ENCODE measurements at places on chromosomes 1 and 21.

DNA sequence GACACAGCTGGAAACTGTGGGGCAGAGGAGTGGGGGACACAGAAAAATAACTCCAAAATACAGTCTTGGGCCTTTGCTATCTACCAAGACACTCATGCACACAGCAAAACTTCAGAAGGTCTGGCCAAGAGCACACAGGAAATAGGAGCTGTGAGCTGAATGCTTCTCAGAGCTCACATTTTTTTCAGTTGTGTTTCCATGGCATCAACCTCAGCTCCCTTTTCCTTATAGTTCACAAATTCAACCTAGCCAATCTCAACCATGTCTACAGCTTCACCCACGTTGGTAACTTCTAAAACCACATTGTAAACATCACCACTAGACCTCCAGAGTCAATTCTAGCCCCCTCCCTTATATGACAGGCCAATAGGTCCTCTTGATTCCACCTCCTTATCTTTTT lies 19.6 kb upstream of the SYNJ1 start:
- DNase-seq: no peak

DNA sequence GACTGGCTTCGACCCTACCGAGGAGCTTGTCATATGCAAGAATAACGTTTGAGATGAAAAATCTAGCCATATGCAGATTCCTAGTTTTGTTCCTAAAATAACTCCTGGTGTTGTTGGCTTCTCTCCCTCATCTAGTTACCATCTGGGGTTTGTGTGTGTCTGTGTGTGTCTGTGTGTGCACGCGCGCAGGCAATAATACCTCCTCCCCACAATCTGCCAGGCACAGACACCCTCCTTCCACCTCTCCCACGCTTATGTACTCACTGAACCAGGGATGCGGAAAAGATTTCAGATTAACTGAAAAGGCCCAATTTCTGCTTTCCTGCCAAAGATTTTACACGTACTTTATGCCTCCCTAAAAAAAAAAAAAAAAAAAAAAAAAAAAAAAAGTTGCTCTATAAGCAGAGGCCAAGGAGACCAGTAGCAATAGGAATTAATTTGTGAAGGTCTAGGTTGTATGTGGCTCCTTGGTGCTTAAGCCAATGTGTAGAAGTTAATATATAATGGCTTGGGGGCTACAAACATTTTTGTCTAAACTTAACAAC lies 452.7 kb downstream of the NUF2 start:
- no peak for DNase-seq

DNA sequence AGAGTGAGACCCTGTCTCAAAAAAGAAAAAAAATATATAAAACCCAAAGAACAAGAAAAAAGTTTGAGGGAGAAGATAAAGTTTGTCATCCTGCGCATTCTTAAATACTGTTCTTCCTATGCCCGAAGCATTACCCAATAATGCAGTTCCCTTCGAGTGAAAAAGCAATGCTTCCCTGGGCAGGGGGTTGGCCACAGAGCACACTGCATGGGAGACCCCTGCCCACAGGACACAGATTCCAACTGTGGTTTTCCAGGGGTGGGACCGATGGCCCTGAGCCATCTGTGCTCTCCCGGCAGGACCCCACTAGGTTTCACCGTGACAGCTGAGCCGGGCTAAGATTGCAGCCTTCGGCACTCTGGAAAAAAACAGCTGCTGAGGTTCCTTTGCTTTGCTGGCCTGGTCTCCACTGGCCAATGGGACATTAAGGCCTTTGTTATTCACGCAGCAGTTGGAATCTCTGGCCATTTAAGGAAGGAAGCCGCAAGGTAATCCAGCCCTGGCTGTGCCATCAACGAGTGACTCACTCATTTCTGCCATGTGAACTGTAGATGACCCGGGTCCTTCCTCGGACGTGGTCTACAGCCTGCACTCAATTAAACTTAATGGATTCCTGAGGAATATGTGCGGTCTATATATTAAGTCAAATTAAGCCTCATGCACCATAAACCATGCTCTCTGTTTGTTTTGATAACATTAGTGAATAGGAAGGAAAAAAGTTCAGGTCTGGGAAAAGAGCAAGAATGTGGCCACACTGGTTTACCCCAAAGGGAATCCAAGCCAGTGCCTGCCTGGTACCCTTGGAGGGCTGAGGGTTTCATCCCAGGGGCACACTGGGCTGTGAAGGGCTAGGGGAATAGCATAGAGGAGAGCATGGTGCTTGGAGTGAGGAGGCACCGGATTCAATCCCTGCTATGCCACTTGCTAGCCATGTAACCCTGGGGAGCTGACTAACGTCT lies 163.2 kb downstream of the ZBTB18 start:
- no peak for DNase-seq

- DNase-seq: no peak
Measured at GRCh38 chr1:227378181-227378580, 59.9 kb upstream of the CDC42BPA start.

DNA sequence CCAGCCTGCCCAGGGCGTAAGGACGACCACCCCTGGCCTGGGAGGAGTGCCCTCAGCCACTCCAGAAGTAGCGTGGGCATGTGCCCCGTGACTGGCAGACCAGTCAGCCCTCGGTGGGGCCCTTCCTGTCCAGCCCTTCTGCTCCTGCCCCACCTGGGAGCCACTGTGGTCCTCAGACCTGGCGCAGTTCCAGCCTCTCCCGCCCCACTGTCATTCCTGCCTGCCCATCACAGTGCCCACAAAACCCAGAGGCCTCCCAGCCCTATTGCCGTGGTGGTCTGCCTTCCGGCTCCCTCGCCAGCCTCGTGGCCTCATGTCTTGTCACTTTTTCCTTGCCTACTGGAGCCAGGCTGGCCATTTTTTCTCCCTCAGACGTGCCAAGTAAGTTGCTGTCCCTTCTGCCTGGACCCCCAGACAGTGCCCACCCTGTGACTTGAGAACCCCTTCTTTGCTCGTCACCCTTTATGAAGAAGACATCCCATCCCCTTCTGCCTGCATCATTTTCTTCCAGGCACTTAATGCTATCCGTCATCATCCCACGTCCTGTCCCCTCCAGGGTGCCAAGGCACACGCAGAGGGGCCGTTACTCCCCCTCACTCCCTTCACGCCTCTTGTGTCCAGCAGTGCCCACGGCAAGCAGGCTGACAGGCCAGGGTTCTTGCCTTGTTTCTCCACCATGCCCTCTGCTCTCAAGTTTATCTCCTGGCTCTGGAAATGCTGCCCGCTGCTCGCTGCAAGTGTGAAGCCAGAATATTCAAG lies 122.6 kb downstream of the CAMTA1 start:
- DNase-seq: no peak

DNA sequence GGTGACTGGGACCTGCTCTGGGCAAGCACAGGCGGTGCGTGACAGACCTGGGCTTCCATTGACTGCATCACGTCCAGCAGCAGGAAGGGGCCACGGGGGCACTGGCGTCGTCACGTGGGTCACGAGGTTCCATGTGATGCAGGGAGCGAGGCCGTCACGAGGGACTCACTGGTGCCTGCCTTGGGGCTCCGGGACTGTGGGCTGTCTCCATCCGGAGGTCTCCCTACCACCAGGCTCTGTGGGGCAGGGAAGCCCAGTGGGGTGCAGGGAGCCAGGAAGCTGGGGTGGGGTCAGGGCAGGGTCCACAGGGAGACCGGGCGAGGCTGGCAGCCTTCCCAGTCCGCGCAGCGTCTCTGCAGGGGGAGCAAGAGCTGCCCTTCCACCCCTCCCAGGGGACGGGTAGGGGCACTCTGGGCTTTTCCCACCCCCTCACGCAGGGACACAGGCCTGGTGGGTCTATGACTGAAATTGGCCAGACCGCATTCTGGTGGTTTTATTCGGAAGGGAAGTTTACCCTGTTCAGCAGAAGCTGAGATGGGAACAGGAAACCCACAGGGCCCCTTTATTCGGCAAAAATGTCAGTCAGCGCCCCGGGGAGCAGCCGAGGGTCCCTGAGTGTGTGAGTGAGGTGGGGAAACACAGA lies 416 bp upstream of the TNFRSF14 start:
- DNase-seq: peak; percentile 80

GRCh38 chr1:28144203-28145135 lies 32.0 kb downstream of the PTAFR start:
- no peak for DNase-seq

DNA sequence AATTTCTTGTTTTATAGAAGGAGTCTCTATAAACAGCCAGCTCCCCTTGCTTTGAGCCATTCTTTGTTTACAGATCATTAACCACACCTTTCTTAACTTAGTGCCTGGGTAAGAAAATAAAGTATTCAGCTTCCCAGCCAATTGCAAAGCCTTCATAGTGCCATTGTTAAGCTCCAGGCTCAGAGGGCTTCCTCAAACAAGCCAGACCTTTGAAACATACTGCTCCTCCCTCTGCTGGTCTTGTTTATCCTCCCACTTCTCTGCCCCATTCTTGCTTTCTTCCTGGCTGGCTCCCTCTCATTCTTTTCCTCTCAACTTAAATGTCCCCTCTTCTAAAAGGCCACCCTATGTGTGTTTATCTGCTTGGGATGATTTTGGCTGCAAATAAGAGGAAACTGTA lies 319.4 kb upstream of the ST6GALNAC5 start:
- no peak for DNase-seq

- peak; percentile 27 for DNase-seq
Measured at GRCh38 chr1:54705153-54705552, 10.5 kb upstream of the TTC4 start.

GRCh38 chr21:26153758-26154157 lies 16.8 kb downstream of the APP start:
- no peak for DNase-seq

- no peak for DNase-seq
Measured at GRCh38 chr1:111955755-111956154, 33.7 kb downstream of the KCND3 start.

- DNase-seq: no peak
Measured at GRCh38 chr1:161207173-161207572, 5.0 kb downstream of the NDUFS2 start.

DNA sequence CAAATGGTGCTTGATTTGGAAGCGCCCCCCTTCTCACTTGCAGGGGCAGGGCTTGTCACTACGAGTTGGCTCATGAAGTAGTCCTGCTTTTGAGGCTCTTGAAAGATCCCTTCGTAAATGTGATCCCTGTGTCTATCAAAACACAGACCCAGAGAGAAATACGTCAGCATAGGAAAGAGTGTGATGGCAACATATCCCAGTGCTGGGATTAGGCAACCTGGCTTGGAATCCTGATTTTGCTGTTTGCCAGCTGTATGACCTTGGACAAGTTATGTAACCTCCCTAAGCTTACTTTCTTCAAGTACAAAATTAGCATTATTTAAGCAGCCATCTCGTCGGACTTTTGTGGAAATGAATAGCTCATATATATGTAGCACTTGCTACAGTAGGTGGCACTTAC lies 228.4 kb downstream of the ATG4C start:
- DNase-seq: no peak

GRCh38 chr1:15090373-15090772 lies 63.2 kb upstream of the TMEM51 start:
- no peak for DNase-seq

- DNase-seq: no peak
Measured at GRCh38 chr1:167718914-167719691, 2.7 kb upstream of the MPZL1 start.

DNA sequence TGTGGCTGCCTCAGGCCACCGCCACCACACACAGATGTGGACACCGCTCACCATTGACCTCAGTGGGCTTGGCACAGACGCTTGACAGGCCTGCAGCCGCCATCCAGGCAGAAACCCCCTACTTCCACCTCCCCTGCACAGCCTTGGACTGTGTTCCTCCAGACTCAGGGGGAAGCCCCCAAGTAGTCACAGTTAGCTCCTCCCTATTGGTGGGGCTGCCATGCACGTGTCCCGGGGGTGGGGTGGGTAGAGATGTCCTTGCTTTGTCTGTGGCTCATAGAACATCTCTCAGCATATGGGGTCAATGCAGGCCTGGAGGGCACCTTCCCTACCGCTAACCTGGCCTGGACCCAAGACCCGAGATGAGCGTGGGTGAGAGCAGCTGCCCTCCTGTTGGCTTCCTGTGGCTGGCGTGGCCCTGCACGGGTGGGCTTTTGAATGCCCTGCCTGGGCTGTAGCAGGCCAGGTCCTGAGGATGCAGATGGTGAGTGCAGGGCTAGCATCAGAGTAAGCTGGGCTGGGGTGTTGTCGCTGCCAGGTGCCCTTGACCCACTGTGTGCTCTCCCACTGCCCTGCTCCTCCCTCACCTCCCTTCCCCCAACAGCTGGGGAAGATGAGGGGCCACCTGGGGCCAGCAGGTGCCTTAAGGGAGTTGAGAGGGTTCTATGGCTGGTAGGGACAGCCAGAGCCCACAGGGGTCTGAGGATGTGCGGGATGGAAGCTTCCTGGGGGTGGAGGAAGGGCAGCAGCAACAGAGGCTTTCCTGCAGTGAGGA lies 6.2 kb downstream of the CROCC start:
- no peak for DNase-seq

DNA sequence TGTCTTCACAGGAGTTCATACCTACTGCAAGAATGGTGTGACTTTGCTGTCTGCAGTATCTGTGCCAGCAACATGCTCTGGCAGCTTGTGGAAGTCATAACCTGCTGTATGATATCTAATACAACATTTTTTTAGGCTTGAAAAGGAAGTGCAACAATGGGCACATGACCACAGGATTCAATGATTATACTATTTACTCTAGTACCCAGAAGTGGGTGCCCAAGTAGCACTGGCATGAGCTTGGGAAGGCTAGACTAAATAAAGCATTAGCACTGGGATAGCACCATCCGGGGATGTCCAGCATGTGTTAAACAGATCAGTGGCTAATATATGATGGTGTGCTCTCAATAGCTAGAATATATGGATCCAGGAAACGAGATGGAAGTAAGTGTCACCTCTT lies 98.6 kb upstream of the PDE4B start:
- no peak for DNase-seq

DNA sequence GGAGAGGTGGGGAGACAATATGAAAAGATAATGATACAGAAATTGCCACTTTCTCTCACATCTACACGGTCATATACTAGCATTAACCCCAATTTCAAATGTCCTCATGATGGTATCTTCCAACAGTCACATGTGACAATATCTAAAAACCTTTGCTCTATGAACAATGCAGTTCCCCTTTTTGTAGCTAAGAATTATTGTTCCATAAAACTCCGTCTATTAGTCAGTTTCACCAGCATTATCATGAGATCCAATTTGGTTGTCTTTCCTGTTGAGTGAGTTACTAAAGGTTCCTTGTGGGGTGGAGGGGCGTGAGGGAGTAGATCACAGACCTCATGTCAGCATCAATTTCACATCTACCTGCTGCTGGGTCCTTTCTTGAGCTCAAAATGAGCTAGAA lies 1.7 kb downstream of the TIAM1 start:
- DNase-seq: peak; percentile 32

- no peak for DNase-seq
Measured at GRCh38 chr1:94597701-94598100, 56.1 kb upstream of the F3 start.

DNA sequence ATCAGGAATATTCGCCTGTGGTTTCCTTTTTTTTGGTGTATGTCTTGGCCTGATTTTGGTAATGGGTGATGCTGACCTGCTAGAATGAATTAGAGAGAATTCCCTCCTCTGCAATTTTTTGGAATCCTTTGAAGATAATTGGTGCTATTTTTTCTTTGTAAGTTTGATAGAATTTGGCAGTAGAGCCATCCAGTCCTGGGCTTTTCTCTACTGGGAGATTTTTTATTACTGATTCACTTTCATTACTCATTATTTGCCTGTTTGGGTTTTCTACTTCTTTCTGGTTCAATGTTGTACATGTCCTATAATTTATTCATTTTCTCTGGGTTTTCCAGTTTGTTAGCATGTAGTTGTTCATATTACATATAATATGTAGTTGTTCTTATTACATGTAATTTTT lies 48.7 kb downstream of the NTMT2 start:
- no peak for DNase-seq
